ENCODE measurements at places on chromosomes 7 and 10. TPM values are rescaled to one million over a fixed set of nuclear protein-coding genes. Genes with fewer than 3 reads are reported as not detected.

Gene VAX1
- 0.62 TPM for total RNA-seq

Gene NPTX2
- 2.4 TPM for total RNA-seq

Gene TCERG1L
- total RNA-seq: 1.9 TPM

Gene EBLN1
- total RNA-seq: not detected

GRCh38 chr10:132485391-132485790 lies 52.2 kb upstream of the INPP5A start:
- H3K27me3 ChIP-seq: no peaks in the 10 kb centered on the region
- H3K4me3 ChIP-seq: no peak overlapping the region
- H3K36me3 ChIP-seq: no peaks in the 10 kb centered on the region
- no peak for DNase-seq
- H3K4me1 ChIP-seq: peaks cover 23% of the 10 kb centered on the region

- DNase-seq: no peak
- H3K36me3 ChIP-seq: no peaks in the 10 kb centered on the region
- H3K27me3 ChIP-seq: no peaks in the 10 kb centered on the region
- H3K4me1 ChIP-seq: no peaks in the 10 kb centered on the region
- H3K27ac ChIP-seq: no peak overlapping the region
- no peak overlapping the region for H3K4me3 ChIP-seq
Observed at GRCh38 chr7:112763996-112764395, 26.2 kb downstream of the TMEM168 start.

DNA sequence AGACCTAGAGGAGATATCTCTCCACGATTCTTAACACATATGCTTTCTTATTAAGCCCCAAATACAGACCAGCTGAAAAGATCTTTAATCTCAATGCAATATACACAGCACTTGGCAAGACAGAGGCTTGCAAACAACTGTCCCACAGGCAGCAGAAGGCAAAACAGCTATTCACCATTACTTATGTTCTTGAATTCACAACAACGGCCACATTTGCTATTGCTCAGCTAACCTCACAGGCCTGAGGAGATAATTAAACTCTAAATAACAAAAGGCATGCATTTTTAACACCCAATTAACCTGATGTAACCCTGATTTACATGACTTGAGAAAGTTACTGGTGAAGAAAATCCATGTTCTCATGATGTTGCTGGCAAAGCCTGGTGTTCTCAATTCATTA lies 216.4 kb downstream of the CRPPA start:
- H3K27me3 ChIP-seq: no peaks in the 10 kb centered on the region
- no peaks in the 10 kb centered on the region for H3K36me3 ChIP-seq
- no peak for DNase-seq
- no peaks in the 10 kb centered on the region for H3K4me1 ChIP-seq

- H3K4me1 ChIP-seq: no peaks in the 10 kb centered on the region
- peak; percentile 29 for DNase-seq
- H3K27me3 ChIP-seq: no peaks in the 10 kb centered on the region
- H3K36me3 ChIP-seq: no peaks in the 10 kb centered on the region
Observed at GRCh38 chr7:156722043-156722826, 81.7 kb downstream of the RNF32 start.

DNA sequence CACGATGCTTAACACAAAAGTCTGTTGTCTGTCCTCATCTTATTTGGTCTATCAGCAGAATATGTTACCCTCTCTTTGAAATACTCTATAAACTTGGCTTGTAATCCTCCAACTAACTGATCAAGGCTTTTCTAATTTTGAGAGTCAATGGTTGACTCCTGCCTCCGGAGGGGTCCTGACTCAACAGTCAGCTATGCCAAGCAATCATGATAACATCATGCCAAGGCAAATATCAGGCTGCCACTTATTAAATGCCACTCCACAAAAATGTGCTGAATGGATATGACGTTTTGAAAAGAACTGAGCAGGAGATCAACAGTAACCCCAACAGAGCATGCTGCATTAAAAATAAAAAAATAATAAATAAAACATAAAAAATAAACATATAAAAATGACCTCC lies 116.1 kb downstream of the PARD3 start:
- H3K4me3 ChIP-seq: no peak overlapping the region
- peak overlapping the region; percentile 48 for H3K27ac ChIP-seq
- H3K4me1 ChIP-seq: peaks cover 40% of the 10 kb centered on the region
- peak; percentile 72 for DNase-seq
- no peaks in the 10 kb centered on the region for H3K27me3 ChIP-seq
- H3K36me3 ChIP-seq: no peaks in the 10 kb centered on the region

GRCh38 chr10:30991647-30992011 lies 40.0 kb downstream of the ZNF438 start:
- H3K27me3 ChIP-seq: no peaks in the 10 kb centered on the region
- H3K36me3 ChIP-seq: no peaks in the 10 kb centered on the region
- no peak overlapping the region for H3K4me3 ChIP-seq
- no peak for DNase-seq
- H3K27ac ChIP-seq: no peak overlapping the region
- H3K4me1 ChIP-seq: no peaks in the 10 kb centered on the region

DNA sequence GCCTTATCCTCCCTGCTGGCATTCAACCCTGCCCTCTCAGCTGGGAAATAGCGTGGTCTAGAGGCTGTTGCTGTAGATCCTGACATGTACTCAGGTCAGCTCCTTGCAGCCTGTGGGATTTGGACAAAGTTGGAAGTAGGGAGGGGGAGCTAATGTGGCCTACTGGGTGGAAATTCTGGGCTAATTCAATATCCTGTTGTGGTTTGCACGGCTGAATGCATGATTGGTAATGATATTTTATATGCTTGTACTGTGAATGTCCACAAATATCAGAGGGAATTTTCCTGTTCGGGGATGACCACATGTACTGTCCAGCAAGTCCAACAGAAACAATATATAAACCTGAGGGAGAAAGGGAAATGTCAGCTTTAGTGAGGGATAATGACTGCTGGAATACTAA lies 22.1 kb upstream of the NPVF start:
- H3K27ac ChIP-seq: no peak overlapping the region
- H3K36me3 ChIP-seq: no peaks in the 10 kb centered on the region
- DNase-seq: peak; percentile 25
- no peak overlapping the region for H3K4me3 ChIP-seq
- H3K27me3 ChIP-seq: no peaks in the 10 kb centered on the region

DNA sequence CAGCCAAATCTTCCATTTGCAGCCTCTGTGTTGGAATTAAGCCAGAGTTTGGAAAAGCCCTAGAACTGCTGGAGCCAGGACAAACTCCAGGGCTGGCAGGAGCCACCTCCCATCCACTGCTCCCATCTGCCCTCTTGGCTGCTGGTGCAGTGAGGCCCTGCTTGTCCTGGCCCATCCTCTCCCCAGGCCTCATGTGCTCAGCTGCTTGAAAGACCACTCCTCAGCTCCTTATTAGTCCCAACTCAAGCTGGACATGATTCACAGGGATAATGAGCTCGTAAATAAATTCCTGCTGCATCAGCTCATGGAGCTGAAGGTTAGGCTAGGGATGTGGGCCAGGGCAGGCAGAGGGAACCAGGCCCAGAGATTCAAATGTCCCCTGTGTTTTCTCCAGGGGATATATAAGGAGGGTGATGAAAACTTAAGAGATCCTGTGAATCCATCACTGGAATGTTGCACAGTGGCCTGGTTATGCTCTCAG lies 282.8 kb downstream of the RPS24 start:
- no peaks in the 10 kb centered on the region for H3K4me1 ChIP-seq
- H3K27me3 ChIP-seq: no peaks in the 10 kb centered on the region
- no peak overlapping the region for H3K4me3 ChIP-seq
- H3K36me3 ChIP-seq: no peaks in the 10 kb centered on the region

DNA sequence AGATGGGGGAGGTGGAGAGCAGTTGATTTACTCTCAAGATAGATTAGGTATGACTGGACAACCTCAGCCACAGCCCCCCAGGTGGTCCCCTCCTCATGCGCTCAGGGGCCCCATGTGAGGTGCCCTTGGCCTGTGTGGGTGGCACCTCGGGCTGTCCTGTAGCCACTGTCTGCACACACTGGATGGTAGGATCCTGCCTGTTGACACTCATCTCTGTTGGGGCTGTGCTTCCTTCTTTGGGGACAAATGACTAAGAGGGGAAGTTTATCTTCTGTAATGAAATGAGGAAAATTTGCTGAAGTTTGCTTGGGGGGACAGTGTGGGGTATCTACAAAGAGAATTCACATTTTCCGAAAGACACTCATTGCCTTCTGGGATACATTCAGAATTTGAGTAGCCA lies 53.6 kb upstream of the ANTXRL start:
- no peaks in the 10 kb centered on the region for H3K27me3 ChIP-seq
- DNase-seq: no peak
- no peaks in the 10 kb centered on the region for H3K4me1 ChIP-seq

- peak overlapping the region; percentile 48 for H3K27ac ChIP-seq
- H3K4me3 ChIP-seq: no peak overlapping the region
- H3K36me3 ChIP-seq: no peaks in the 10 kb centered on the region
- DNase-seq: peak; percentile 36
Observed at GRCh38 chr7:92691578-92691977, 101.4 kb upstream of the FAM133B start.

- H3K27ac ChIP-seq: no peak overlapping the region
- no peak overlapping the region for H3K4me3 ChIP-seq
- no peaks in the 10 kb centered on the region for H3K36me3 ChIP-seq
- DNase-seq: no peak
Observed at GRCh38 chr10:27815846-27816245, 70.2 kb upstream of the MKX start.

- DNase-seq: no peak
- no peak overlapping the region for H3K4me3 ChIP-seq
- H3K27ac ChIP-seq: no peak overlapping the region
Observed at GRCh38 chr7:150745086-150745485, 7.9 kb downstream of the GIMAP5 start.

DNA sequence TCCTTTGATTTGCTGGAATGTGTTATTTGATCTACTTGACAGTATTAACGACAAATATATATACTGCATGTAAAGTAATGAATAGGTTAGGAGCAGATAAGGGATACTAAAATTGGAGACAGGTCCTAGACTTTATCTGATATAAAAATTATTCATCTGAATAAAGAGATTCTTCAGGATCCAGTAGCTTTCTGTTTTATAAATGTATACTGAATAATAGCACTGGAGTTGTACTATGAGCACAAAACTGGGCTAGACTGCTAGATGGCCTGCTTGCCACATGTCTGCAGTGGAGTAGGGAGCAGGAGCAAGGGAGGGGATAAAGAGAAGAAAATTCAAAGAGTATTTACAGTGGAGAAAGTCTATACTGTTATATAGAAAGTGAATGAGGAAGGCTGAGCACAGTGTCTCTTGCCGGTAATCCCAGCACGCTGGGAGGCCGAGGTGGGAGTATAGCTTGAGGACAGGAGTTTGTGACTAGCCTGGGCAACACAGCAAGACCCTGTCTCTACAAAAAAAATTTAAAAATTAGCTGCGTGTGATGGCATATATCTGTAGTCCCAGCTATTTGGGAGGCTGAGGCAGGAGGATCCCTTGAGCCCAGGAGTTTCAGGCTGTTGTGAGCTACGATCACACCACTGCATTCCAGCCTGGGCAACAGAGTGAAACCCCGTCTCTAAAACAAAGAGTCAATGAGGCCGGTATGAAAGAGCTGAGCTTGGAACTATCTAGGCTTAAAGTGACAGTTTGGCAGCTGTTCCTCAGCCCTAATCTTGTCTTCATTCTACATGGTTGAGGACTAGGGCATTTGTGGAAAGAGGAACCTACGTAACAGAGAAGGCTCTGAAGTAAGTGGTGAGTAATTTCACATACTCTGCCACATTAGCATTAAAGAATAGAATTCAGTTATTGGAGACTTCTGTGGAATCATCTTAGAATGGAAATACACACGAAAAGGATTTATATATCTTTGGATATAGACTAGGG lies 41.8 kb downstream of the CD36 start:
- H3K4me3 ChIP-seq: no peak overlapping the region
- H3K27ac ChIP-seq: no peak overlapping the region
- no peaks in the 10 kb centered on the region for H3K27me3 ChIP-seq
- H3K4me1 ChIP-seq: no peaks in the 10 kb centered on the region

- DNase-seq: peak; percentile 89
- peaks cover 23% of the 10 kb centered on the region for H3K4me1 ChIP-seq
- peaks cover 5% of the 10 kb centered on the region for H3K27me3 ChIP-seq
- H3K4me3 ChIP-seq: no peak overlapping the region
- H3K36me3 ChIP-seq: no peaks in the 10 kb centered on the region
- H3K27ac ChIP-seq: no peak overlapping the region
Observed at GRCh38 chr10:122468926-122469781, 7.8 kb downstream of the HTRA1 start.

GRCh38 chr7:111650456-111650999 lies 88.2 kb upstream of the IMMP2L start:
- no peak overlapping the region for H3K4me3 ChIP-seq
- no peaks in the 10 kb centered on the region for H3K36me3 ChIP-seq
- no peaks in the 10 kb centered on the region for H3K27me3 ChIP-seq
- H3K4me1 ChIP-seq: no peaks in the 10 kb centered on the region
